Lung (tissue), 17 donors: ENCODE measurements at places on chromosomes 13 and 19.

GRCh38 chr19:19372656-19373416 lies 32.6 kb upstream of the GATAD2A start:
- no peak for DNase-seq

DNA sequence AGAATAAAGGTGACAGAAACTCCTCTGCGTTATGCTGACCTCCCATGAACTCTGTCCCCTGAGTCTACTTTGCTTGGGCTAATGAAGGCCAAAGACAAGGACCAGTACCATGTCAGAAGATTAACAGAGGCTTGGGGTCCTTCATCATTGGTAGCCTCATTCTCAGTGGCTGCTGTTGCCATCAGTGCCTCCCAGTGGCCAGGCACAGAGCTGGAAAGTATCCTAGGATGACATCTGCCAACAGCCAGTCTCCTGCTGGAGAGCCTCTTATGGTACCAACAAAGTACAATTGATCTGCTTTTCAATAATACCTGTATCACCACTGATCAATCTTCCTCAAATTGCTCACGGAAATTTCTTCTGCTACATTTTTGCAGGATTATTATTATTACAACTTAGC lies 281.6 kb downstream of the DNAJC15 start:
- DNase-seq: no peak

DNA sequence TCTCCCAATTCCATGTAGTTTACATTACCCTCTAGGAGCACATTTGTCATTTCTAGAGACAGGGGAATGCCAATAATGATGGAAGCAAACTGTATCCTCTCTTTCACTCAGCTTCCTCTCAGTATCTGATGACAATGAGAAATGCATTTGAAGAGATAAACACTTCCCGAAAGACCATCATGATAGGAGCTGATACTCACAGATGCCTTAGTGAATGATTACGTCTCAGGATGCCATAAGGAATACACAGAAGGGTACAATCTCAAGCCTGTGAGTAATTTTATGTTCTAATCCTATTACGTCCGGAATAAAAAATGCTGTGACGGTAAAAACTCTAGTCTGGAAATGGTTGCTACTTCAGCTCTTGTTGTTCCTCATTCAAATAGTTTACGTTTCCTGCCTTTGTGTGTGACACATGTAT lies 663.8 kb upstream of the MIR17HG start:
- DNase-seq: peak; percentile 51

GRCh38 chr19:43562226-43562697 lies 13.1 kb downstream of the XRCC1 start:
- DNase-seq: no peak

DNA sequence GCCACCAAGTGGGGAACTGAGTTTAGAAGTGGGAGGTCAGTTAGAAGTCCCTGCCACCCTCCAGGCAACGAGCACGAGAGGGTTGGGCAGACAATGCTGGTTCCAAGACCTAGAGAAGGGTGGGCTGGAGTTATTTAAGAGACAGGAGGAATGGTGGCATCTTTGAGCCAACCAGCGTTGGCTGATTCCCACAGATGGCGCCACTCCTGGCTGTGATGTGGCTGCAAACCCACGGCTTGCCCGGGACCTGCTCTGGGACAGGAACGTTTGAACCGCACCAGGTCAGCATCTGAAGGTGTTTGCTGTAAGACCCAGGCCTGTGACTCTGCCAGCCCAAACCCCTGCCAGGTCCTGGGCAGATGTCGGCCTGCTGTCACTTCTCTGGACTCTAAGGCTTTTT lies 42.8 kb downstream of the BICRA start:
- DNase-seq: no peak

GRCh38 chr19:5228932-5229777 lies 111.5 kb downstream of the PTPRS start:
- DNase-seq: peak; percentile 27
